ENCODE measurements at places on chromosomes 1 and 21.

DNA sequence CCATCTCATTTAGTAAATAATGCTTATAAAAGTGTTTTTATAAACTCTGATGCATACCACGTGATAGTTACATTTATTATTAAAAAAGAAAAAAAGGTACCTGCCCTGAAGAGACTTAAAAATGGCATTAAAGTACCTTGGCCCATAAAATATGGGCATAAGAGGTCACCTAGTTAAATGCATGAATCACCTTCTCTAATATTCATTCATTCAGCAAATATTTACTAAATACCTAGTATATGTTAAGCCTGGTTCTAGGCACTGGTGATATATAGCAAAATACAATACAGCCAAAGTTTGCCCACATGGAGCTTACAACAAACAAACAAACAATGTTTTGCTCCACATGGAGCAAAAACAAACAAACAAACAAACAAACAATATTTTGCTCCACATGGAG, 87.0 kb downstream of the SCMH1 start:
- DNase-seq: no peak

DNA sequence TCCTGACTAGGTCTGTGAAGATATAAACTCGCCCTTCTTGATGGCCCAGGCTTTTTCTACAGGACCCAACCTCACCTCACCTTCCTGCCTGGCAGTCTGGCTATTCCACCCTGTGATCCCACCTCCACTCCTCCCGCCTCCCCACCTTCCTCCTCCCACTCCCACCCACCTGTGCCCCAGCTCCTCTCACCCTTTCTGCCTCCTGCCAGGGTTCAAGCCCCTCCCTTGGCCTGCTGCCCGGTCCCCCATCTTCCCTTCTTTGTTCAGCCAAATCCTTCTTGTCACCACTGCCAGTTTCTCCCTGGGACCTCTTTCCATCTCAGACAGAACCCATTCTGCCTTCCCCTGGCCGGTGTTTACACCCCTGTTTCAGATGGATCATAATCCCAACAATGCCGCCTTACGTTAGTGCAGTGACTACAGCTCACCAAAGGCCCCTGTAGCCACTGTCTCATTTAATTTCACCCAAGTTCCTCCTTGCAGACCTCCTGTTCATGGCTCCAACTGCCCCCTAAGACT, 127.5 kb upstream of the EDN2 start:
- DNase-seq: no peak

DNA sequence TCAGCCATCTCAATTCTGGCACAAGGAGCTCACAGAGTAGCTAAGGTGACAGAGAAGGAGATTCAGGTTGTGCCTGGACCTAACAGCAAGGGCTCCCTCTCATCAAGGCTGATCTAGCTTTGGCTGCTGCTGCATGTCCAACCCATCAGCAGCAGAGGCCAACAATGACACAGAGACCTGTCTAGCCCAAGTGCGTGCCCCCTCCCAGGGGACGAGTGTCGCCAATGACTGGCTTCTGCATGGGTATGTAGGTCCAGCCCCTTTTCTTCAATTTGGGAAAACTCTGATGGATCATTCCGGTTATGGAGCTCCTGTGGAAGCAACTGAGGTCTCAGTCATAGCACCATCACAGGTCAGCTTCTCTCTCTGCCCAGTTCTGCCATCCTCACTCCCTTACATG, 83.3 kb downstream of the KCNJ15 start:
- DNase-seq: no peak

DNA sequence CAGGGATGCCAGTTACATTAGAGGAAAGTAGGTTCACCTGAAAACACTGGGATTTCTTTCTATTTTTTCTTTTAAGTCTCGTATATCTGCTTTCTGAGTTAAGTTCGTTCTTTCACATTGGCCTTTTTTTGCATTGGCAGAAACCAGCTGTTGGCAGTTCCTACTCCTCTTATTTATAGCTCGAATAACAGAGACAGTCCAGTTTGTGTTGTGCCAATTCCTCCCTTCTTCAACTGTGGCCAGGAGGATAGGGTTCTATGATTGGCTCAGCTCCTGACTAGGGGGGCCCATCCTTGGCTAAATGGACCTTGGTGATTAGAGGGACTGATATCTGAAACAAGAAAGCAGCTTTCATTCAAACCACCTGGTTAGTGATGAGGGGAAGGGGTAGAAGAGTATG, 115.8 kb downstream of the RPS6KC1 start:
- DNase-seq: no peak

DNA sequence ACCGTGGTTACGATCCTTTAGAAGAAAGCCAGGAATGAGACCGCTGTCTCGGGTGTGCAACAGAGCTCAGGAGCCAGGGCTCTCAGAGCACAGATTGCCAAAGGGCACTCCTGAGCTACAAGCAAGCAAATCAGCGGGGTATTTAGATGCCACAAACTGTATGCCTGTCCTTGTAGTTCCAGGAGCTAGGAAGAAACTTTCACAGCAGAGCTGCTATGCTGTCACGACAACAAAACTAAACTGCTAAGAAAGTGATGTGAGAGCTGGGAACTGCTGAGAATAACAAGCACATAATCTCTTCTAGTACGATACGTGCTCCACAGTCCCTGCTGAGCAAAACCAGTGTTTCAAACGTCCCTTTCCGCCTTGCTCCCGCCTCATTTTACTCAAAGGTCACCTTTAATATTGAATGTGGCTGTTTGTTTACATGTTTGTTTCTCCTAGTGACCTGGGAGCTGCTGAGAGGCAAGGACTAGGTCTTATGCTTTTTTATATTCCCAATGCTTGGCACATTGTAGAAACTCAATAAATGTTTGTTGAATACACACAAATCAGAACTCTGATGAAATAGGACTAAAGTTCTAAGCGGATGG, 14.7 kb downstream of the GREM2 start:
- no peak for DNase-seq

- no peak for DNase-seq
These were observed 77.5 kb downstream of the PAPPA2 start for GRCh38 chr1:176540428-176540827.

DNA sequence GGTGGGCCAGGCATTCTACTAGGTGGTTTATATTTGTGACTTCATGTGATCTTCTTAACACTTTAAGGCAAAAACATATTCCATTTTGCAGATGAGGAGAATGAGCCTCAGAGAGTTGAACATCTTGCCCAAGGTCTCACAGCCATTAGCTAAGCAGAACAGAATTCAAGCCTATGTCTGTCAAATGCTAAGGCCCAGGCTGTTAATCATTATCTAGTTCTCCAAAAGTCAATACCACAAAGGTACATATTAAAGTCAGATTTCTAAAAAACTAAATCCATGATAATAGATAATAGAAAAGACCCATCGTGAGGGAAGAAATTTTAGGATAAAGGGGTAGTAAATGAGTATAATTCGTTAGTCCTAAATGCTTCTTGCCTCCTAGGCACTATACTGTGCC, 234.3 kb downstream of the KCNH1 start:
- DNase-seq: no peak

GRCh38 chr21:16870103-16870502, 642.7 kb upstream of the CXADR start:
- DNase-seq: no peak
